Osteoblast (primary cell): ENCODE measurements at places on chromosomes 16 and 17. TPM values are rescaled to one million over a fixed set of nuclear protein-coding genes. Genes with fewer than 3 reads are reported as not detected.

DNA sequence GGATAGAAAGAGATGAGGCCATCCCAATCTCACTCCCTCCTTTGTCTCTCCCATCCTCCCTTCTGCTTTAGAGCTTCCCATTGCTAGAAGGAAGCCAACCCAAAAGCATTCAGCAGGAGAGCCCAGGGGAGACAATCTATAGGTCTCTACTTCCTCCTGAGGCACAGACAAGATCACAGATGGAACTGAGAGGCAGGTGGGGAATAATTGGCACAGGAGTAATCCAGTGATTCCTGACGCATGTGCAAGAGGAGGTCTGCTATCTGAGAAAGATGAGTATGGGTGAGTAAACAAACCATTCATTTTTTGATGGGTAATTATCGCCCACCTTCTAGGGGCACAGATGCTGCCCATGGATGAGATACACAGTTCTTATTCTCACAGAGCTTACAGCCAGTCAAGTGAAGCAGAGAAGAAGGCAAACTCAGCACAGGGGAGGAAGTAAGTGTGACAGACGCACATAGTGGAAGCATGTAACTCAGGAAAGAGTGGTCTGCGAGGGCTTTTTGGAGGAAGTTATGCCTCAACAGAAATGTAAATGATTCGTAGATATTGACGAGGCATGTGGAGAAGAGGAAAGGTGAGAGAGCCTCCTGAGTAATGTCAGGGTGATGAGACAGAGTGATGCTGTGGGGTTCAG lies 88.9 kb upstream of the HLF start:
- no peak overlapping the region for H3K4me3 ChIP-seq
- DNase-seq: no peak
- H3K27me3 ChIP-seq: no peaks in the 10 kb centered on the region
- H3K27ac ChIP-seq: no peak overlapping the region
- H3K4me1 ChIP-seq: no peaks in the 10 kb centered on the region

Gene MARVELD3
- total RNA-seq: 0.36 and 0.88 TPM in 2 replicates

DNA sequence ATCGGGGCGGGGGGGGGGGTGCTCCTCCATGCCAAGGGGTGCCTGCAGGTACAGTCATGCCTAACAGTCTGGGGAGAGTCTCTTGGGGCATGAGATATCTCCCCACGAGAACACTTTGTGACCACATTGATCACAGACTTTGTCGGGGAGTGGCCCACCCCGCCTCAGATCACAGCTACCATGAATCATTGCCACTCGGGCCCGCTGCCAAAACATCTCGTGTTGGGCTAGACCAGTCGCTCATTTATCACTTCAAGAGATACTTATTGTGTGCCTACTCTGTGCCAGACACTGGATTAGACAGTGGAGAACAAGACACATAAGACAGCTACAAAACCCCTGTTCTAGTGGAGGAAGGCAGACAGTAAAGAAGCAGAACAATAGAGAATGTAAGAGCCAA lies 72.6 kb downstream of the CLEC16A start:
- no peak overlapping the region for H3K27ac ChIP-seq
- no peak overlapping the region for H3K4me3 ChIP-seq
- peak; percentile 83 for DNase-seq
- H3K4me1 ChIP-seq: peaks cover 7% of the 10 kb centered on the region

DNA sequence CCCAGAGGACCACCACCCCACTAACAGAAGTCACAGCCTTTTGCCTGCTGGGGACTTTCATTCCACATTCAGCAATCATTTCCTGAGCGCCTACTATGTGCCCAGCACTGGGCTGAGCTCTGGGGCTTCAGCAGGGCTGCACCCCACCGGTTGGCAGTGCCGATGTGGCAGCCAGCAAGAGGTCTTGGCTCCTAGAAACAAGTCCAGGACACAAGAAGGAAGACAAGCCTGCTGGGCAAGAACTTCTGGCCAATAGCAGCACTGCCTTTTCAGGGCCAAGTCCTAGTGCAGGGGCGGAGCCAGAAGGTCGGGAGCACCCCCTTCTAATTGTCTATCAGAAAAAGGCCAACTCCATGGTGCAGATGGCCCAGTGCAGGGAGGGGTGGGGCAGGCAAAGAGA lies 13.0 kb upstream of the HOXB9 start:
- DNase-seq: peak; percentile 11
- H3K4me1 ChIP-seq: no peaks in the 10 kb centered on the region
- H3K4me3 ChIP-seq: no peak overlapping the region
- peaks cover 100% of the 10 kb centered on the region for H3K27me3 ChIP-seq
- no peak overlapping the region for H3K27ac ChIP-seq
- H3K36me3 ChIP-seq: no peaks in the 10 kb centered on the region

Gene PROCA1
- total RNA-seq: 0.36 and 0.88 TPM in 2 replicates

- H3K4me1 ChIP-seq: peaks cover 37% of the 10 kb centered on the region
- peak; percentile 79 for DNase-seq
- H3K27me3 ChIP-seq: no peaks in the 10 kb centered on the region
- peak overlapping the region; percentile 4 for H3K4me3 ChIP-seq
- peak overlapping the region; percentile 84 for H3K27ac ChIP-seq
- no peaks in the 10 kb centered on the region for H3K36me3 ChIP-seq
Measured at GRCh38 chr17:49691677-49692191, 13.8 kb upstream of the SPOP start.

GRCh38 chr16:88458039-88458772 lies 5.1 kb downstream of the ZFPM1 start:
- H3K27ac ChIP-seq: no peak overlapping the region
- peaks cover 9% of the 10 kb centered on the region for H3K4me1 ChIP-seq
- DNase-seq: no peak
- H3K27me3 ChIP-seq: peaks cover 6% of the 10 kb centered on the region

DNA sequence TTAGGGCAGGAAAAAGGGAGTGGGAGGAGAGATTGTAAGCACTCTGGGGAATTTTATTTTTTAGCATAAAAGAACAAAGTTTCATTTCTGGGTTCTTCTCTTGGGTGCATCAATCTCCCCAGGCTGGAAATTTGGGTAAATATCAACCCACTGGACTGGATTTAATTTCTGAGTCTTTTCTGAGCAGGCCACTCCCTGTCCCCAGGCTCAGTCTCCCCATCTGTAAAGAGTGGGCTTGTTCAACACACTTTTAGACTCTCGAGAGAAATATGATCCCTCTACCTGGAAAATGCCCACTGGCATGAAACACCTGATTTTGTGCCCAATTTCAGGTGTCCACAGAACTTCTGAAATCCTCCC lies 617 bp upstream of the VTN start:
- H3K36me3 ChIP-seq: no peaks in the 10 kb centered on the region
- peaks cover 7% of the 10 kb centered on the region for H3K4me1 ChIP-seq
- peak; percentile 82 for DNase-seq
- H3K27me3 ChIP-seq: peaks cover 16% of the 10 kb centered on the region
- H3K4me3 ChIP-seq: no peak overlapping the region
- H3K27ac ChIP-seq: no peak overlapping the region

DNA sequence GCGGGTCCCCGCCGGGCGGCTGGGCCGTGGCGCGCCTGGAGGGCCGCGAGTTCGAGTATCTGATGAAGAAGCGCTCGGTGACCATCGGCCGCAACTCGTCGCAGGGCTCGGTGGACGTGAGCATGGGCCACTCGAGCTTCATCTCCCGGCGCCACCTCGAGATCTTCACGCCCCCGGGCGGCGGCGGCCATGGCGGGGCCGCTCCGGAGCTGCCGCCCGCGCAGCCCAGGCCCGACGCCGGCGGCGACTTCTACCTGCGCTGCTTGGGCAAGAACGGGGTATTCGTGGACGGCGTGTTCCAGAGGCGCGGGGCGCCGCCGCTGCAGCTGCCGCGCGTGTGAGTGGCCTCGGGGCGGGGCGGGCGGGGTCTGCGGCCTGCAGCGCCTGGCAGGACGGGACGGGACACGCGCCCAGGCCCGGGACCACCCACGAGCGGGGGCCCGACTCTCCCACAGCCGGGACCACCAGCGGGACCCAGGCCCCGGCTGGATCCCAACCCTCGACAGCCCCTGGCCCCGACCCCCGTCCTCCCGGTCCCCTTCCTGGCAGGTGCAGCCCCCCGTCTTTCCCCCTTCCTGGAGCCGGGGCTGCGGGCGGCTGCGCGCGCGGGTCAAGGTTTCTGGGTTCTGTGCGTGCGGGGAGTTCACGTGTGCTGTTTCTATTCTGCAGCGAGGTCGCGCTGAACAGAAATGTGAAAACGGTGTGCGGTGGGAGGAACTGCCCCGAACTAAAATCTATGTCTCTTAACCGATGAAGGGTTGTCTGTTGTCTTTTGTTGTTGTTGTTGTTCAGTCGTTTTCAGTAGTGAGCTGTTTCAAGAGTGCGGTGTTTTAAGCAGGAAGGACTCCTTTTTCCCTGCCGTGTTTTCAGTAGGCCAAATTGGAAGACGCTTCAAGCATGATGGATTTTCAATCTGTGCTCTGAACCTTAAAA lies 705 bp downstream of the FOXK2 start:
- H3K27ac ChIP-seq: peak overlapping the region; percentile 20
- peak overlapping the region; percentile 85 for H3K4me3 ChIP-seq
- peak; percentile 89 for DNase-seq

- H3K36me3 ChIP-seq: no peaks in the 10 kb centered on the region
- peak; percentile 25 for DNase-seq
- peaks cover 35% of the 10 kb centered on the region for H3K4me1 ChIP-seq
- no peak overlapping the region for H3K4me3 ChIP-seq
Measured at GRCh38 chr17:40936976-40937375, 470 bp downstream of the KRT23 start.

- H3K27ac ChIP-seq: no peak overlapping the region
- H3K4me1 ChIP-seq: no peaks in the 10 kb centered on the region
- DNase-seq: no peak
- no peak overlapping the region for H3K4me3 ChIP-seq
Measured at GRCh38 chr17:19874256-19874655, 6.5 kb upstream of the ULK2 start.

DNA sequence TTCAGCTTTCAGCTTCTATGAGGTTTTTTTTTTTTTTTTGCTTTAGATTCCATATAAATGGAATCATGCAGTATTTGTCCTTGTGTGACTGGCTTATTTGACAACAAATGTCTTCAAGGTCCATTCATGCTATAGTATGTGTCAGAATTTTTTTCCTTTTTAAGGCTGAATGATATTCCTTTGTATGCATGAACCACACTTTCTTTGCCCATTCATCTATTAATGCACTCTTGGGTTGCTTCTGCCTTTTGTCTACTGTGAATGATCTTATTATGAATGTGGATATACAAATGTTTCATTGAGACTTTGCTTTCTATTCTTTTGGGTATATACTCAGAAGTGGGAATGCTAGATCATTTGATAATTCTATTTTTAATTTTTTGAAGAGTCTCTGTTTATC lies 27.0 kb upstream of the LRRC75A start:
- H3K27ac ChIP-seq: no peak overlapping the region
- peaks cover 16% of the 10 kb centered on the region for H3K4me1 ChIP-seq
- peaks cover 8% of the 10 kb centered on the region for H3K27me3 ChIP-seq

DNA sequence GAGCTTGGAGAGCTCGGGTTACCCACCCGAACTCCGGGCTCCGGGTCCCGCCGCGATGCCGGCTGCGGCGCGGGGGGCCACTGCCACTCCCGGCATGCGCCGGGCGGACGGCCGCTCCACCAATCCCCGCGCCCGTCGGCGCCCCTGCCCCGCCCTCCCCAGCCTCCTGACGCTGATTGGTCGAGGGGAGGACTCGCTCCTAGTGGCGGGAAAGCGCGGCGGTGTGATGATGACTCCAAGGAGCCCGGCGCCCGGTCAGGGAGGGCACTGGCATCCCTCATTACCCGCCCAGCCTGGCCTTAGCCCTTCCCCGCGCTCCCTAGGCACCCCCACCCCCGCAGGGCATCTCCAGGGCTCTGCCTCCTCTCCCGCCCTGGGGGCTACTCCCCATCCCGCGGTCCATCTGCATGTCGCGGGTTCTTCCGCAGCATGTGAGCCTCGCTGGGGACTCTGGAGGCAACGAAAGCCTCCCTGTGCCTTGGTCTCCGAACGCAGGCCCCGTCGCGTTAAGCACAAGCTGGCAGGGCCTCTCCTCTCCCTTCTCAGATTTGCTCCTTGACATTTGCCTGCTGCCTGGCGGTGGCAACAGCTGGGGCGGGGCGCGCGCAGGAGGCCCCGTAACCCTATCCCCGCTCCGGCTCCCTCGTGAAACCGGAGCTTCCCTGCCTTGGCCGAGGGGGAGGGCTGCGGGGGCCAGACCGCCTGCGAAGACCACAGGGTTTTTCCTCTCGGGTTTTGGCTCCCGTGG lies 1.7 kb downstream of the ATP2A1 start:
- H3K4me3 ChIP-seq: peak overlapping the region; percentile 78
- DNase-seq: peak; percentile 100
- no peaks in the 10 kb centered on the region for H3K36me3 ChIP-seq
- H3K27me3 ChIP-seq: no peaks in the 10 kb centered on the region
- peaks cover 14% of the 10 kb centered on the region for H3K4me1 ChIP-seq

DNA sequence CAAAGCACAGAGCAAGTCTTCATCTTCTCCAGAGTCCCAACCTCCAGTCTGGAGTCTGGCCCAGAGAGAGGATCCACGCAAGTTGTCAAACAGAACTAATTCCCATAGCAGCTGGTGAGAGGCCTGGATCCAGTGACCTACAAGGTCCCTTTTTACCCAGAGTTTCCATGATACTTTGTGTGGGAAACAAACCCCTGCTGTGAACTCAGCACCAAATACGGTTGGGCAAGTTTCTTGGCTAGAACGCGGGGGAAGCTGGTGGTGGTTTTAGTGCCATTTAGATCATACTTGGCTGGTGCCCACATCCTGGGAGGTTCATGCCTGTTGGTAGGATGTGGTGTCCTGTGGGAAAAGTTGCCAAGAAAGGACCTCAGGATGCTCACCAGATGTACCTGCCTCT lies 18.1 kb downstream of the TMC7 start:
- no peak overlapping the region for H3K4me3 ChIP-seq
- H3K27ac ChIP-seq: peak overlapping the region; percentile 89
- no peaks in the 10 kb centered on the region for H3K36me3 ChIP-seq
- peak; percentile 95 for DNase-seq
- peaks cover 22% of the 10 kb centered on the region for H3K4me1 ChIP-seq

GRCh38 chr16:70635336-70636016 lies 10.9 kb upstream of the IL34 start:
- peak overlapping the region; percentile 52 for H3K4me3 ChIP-seq
- H3K27me3 ChIP-seq: no peaks in the 10 kb centered on the region
- H3K4me1 ChIP-seq: peaks cover 25% of the 10 kb centered on the region

Gene ZFPM1
- 0.88 and 2.2 TPM in 2 replicates for total RNA-seq

DNA sequence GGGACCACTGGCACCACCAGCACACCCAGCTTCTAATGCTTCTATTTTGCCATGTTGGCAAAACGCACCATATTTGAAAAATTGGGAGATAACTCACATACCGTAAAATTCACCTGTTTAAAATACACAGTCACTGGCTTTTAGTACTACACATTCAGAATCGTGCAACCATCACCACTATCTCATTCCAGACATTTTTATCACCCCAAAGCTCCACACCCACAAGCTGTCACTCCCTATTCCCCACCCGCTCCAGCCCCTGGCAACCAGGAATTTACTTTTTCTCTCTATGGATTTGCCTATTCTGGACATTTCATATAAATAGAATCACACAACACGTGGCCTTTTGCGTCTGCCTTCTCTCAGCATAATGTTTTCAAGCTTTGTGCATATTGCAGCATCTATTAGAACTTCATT lies 25.0 kb downstream of the PPL start:
- no peaks in the 10 kb centered on the region for H3K27me3 ChIP-seq
- no peak overlapping the region for H3K27ac ChIP-seq
- H3K4me3 ChIP-seq: no peak overlapping the region
- H3K4me1 ChIP-seq: peaks cover 18% of the 10 kb centered on the region
- DNase-seq: no peak

GRCh38 chr17:67386965-67387551 lies 10.0 kb downstream of the PITPNC1 start:
- DNase-seq: no peak
- peaks cover 19% of the 10 kb centered on the region for H3K4me1 ChIP-seq
- no peak overlapping the region for H3K27ac ChIP-seq
- H3K36me3 ChIP-seq: no peaks in the 10 kb centered on the region
- H3K4me3 ChIP-seq: no peak overlapping the region
- no peaks in the 10 kb centered on the region for H3K27me3 ChIP-seq
